Activated CD8-positive, alpha-beta memory T cell treated with anti-CD3 and anti-CD28 coated beads, Interleukin-2, amount 10 ng/mL, durations not matched to agents 7 days and 5 days (primary cell): ENCODE measurements at places on chromosomes 1 and 21. TPM values are rescaled to one million over a fixed set of nuclear protein-coding genes. Genes with fewer than 3 reads are reported as not detected.
A peak's percentile ranks its signal among the peaks of the same experiment; 100 is the strongest.

GRCh38 chr1:46556822-46557221, 5.4 kb upstream of the KNCN start:
- DNase-seq, result no peak
- H3K4me1 ChIP-seq, result peaks cover 3% of the 10 kb centered on the region
- H3K27ac ChIP-seq, result no peak overlapping the region
- H3K36me3 ChIP-seq, result peaks cover 6% of the 10 kb centered on the region
- H3K4me3 ChIP-seq, result no peak overlapping the region

The SLC6A9 gene
- 5.3 TPM for total RNA-seq

DNA sequence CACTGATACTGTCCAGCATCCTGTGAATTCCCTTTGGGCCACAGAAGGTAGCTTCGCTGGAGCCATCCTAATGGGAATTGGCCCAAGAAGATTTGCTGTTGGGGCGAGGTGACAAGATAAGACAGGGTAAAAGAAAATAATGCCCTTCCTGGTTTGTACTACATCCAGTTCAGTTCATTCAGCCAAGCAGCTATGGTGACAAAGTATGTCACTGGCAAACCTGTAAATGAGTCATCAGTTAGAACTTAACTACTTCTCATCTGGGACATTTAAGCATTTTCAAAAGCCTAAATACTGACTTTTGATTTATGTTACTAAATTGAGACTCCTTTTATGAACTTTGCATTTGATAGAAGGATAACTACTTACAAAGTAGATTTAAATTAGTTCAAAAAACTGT, 54.2 kb downstream of the WDR64 start:
- peaks cover 2% of the 10 kb centered on the region for H3K36me3 ChIP-seq
- no peaks in the 10 kb centered on the region for H3K27me3 ChIP-seq

GRCh38 chr1:1946540-1946939, 27.5 kb upstream of the TMEM52 start:
- peaks cover 2% of the 10 kb centered on the region for H3K4me1 ChIP-seq
- H3K36me3 ChIP-seq, result no peaks in the 10 kb centered on the region
- no peak overlapping the region for H3K27ac ChIP-seq
- no peak for DNase-seq
- H3K27me3 ChIP-seq, result no peaks in the 10 kb centered on the region
- H3K4me3 ChIP-seq, result no peak overlapping the region

The HSPA13 gene
- 20.8 TPM for total RNA-seq

The CD34 gene
- total RNA-seq, result 0.06 TPM

The SPRR2G gene
- total RNA-seq, result not detected

The CD58 gene
- 56.9 TPM for total RNA-seq

The OR2L3 gene
- not detected for total RNA-seq

DNA sequence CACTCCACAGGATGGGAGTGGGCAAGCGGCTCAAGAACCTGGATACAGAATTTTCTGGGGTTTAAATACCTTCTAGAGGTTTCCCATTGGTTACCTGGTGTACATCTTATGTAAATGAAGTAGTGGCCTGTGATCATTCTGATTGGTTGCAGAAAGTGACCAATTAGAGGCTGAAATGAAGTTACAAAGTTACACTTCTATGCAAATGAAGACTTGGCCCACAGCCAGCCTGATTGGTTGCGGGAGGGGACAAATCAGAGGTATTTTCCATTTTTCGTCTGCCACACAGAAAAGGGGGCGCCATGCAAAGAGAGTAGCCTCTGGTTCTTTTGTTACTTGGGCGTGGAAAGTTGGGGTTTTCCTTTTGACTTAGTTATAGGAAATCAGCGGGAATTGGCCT, 8.9 kb downstream of the KCNAB2 start:
- H3K4me3 ChIP-seq, result no peak overlapping the region
- no peak for DNase-seq
- H3K4me1 ChIP-seq, result no peaks in the 10 kb centered on the region
- no peak overlapping the region for H3K27ac ChIP-seq
- no peaks in the 10 kb centered on the region for H3K27me3 ChIP-seq
- peaks cover 37% of the 10 kb centered on the region for H3K36me3 ChIP-seq

DNA sequence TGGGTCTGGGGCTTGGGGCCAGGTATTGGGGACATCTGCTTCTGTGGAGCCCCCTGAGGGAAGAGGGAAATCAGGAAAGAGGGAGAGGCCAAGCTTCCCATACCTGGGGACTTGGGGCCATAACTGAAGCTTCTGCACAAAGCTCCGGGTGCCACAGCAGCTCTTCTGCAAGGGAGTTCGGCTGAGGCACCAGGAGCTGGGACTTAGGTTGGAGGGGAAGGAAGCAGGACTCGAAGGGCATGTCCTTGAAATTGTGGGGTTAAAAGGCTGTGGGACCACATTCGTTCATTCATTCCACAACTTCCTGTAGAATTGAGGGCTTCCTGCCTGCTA, 1.7 kb upstream of the EPS8L3 start:
- DNase-seq, result no peak
- no peaks in the 10 kb centered on the region for H3K27me3 ChIP-seq
- no peak overlapping the region for H3K27ac ChIP-seq
- H3K4me1 ChIP-seq, result no peaks in the 10 kb centered on the region
- no peaks in the 10 kb centered on the region for H3K36me3 ChIP-seq
- no peak overlapping the region for H3K4me3 ChIP-seq

- H3K36me3 ChIP-seq, result no peaks in the 10 kb centered on the region
- no peak for DNase-seq
- H3K4me1 ChIP-seq, result peaks cover 15% of the 10 kb centered on the region
- no peak overlapping the region for H3K27ac ChIP-seq
- no peaks in the 10 kb centered on the region for H3K27me3 ChIP-seq
These were observed 21.6 kb downstream of the RIT1 start for GRCh38 chr1:155889566-155889965.

The AGT gene
- total RNA-seq, result not detected

The ANXA9 gene
- total RNA-seq, result 0.23 TPM

The PACC1 gene
- 13.0 TPM for total RNA-seq

GRCh38 chr1:177270863-177271262, 100.1 kb downstream of the BRINP2 start:
- H3K27ac ChIP-seq, result no peak overlapping the region
- no peaks in the 10 kb centered on the region for H3K4me1 ChIP-seq
- DNase-seq, result no peak
- H3K36me3 ChIP-seq, result peaks cover 1% of the 10 kb centered on the region
- H3K4me3 ChIP-seq, result no peak overlapping the region
- H3K27me3 ChIP-seq, result no peaks in the 10 kb centered on the region

DNA sequence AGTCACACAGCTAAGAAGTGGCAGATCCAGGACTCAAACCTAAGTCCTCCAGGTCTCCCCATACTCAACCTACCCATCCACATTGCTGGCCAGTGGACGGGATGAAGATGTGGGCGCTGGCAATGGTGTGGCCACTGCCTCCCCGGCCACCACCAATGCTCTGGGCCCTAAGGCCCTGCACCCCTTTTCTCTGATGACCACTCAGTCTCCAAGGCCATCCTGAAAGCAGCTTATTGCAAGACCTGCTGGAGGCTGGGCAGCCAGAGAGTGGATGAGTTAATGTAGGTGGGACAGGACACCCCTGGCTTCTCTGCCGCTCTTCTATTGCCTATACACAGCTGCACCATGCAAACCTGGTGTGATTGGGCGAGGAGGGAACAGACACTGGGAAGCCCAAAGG, 178.7 kb downstream of the HIVEP3 start:
- DNase-seq, result no peak
- peak overlapping the region; percentile 83 for H3K27ac ChIP-seq
- no peaks in the 10 kb centered on the region for H3K27me3 ChIP-seq
- H3K4me3 ChIP-seq, result no peak overlapping the region
- no peaks in the 10 kb centered on the region for H3K36me3 ChIP-seq
- peaks cover 51% of the 10 kb centered on the region for H3K4me1 ChIP-seq

DNA sequence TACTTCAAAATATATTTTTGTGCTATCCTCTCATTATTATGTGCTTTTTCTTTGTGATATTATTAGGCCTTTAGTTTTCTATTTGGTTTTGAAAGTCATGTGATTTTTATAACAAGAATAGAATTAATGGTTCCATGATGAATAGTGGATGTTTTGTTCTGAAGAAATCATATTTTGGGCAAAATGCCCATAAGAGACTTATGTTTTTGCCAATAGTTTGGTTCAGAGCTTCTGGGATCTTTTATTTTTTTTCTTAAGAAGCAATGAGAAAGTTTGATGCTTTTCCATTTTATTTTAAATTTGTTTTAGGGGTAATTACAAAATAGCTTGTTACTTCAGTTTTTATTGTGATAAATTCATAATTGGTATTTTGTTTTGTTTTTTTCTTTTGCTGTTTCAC, 49.8 kb downstream of the LYPLAL1 start:
- no peaks in the 10 kb centered on the region for H3K4me1 ChIP-seq
- peaks cover 5% of the 10 kb centered on the region for H3K36me3 ChIP-seq
- H3K4me3 ChIP-seq, result no peak overlapping the region
- no peak overlapping the region for H3K27ac ChIP-seq

GRCh38 chr1:218362418-218363076, 17.4 kb downstream of the TGFB2 start:
- H3K27me3 ChIP-seq, result peaks cover 27% of the 10 kb centered on the region
- no peaks in the 10 kb centered on the region for H3K4me1 ChIP-seq
- no peak overlapping the region for H3K27ac ChIP-seq
- DNase-seq, result no peak

DNA sequence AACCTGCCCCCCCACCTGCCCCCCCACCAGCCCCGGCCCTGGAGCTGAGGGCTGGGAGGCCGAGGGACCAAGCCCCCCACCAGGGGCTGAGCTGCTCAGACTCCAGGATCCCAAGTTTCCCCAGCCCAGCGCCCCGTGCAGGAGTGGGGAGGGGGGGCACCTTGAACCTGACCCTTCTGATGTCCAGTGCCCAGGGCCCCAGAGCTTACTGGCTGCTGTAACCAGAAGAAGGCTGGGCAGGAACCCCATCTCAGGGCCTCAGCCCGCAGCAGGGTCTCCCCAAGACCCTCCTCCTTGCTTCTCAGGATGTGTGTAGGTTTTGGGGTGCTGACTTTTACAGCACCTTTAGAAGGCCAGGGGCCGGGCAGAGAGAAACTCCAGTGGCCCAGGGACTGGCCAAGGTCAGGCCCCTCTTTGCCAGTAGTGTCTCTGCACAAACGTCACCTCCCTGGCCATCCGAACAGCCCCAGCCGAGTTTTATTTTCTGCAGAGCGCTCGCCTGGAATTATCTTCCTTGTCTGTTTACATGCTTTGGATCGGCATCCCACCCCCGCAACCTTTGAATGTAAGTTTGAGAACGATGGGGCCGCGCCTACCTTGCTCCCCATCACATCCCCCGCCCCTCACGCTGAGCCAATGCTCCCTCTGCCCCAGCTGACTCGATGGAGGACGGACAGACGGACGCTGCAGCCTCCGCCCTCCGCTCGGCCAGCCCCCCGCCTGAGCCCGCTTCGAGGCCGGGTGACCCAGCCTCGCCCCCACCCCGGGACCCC, 70.1 kb upstream of the CASZ1 start:
- DNase-seq, result no peak
- peaks cover 72% of the 10 kb centered on the region for H3K27me3 ChIP-seq
- H3K27ac ChIP-seq, result no peak overlapping the region
- H3K36me3 ChIP-seq, result no peaks in the 10 kb centered on the region
- peak overlapping the region; percentile 43 for H3K4me3 ChIP-seq

DNA sequence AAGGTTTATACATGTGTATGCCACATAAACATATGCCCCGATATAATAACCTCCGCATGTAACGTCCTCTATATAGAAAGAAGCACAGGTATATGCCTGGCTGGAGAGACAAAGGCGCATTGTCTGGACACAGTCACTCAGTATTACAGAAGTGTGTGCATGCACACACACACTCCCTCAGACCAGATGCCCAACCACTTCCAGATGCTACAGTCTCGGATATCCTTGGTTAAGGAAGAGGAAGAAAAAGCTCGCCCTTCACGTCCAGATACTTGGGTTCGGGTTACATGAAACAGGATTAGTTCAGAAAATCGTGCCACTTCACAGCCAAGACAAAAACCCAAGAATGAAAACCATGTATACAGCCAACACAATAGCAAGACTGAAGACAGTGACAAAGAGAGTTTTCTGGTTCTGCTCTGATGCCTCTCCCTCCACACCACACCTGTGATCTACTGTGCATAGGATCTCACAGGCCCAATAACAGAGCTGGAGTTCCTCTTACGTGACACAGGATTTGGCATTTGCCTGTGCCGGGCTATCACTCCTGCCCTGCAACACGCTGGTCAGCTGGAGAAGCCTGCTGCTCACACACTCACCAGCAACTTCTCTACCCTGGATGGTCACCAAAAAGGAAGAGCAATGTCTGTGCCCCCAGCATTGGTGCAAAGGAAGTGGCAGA, 75.0 kb downstream of the SSBP3 start:
- no peaks in the 10 kb centered on the region for H3K27me3 ChIP-seq
- DNase-seq, result no peak
- H3K4me1 ChIP-seq, result peaks cover 5% of the 10 kb centered on the region
- no peak overlapping the region for H3K4me3 ChIP-seq
- no peak overlapping the region for H3K27ac ChIP-seq
- peaks cover 2% of the 10 kb centered on the region for H3K36me3 ChIP-seq

DNA sequence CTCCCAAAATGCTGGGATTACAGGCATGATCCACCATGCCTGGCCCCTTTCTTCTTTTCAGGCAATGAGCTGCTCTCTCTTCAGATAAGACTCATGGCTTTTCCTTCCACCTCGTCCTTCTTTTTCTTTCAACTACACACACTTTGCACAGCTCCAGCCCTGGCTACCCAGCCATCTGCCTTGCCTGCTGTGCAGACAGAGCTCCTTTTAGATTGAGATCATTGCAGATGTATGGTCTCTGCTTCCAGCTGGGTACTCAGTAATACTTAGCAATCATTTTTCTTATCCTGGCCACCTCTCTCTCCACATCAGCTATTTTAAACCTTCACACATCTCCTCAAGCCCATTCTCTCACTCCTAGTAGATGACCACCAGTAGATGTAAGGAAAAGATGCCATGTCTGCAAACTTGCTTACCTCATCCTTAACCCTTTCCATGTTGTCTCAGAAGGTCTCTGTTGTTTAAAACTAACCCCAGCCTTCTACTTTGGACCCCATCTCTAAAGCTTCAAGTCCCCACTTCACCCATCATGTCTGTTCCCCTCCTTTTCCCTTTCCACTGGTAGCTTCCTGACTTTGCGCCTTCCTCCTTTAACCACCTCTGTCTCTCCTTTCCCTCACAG, 7.3 kb downstream of the RAB4A start:
- no peak overlapping the region for H3K4me3 ChIP-seq
- DNase-seq, result no peak
- no peaks in the 10 kb centered on the region for H3K27me3 ChIP-seq
- no peak overlapping the region for H3K27ac ChIP-seq

The HMGCS2 gene
- not detected for total RNA-seq

DNA sequence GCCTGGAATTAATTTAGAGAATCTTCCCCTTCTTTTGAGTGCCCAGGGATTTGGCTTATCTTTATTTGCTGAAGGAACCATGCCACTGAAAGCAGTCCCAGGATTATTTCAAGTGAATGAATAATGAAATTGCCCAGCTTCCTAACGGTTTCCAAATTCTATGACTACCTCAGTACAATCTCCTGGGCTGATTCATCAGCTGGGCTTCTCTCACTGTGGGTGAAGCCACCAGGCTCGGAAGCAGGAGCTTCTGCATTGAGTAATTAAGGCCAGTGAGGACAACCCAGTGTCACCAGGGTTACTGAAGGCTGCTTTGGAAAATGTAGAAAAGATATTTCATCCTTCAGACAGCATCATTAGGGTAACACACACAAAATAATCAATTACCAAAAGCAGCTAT, 169.8 kb downstream of the DAB1 start:
- DNase-seq, result no peak
- H3K36me3 ChIP-seq, result no peaks in the 10 kb centered on the region
- no peak overlapping the region for H3K4me3 ChIP-seq
- H3K27me3 ChIP-seq, result no peaks in the 10 kb centered on the region

The CDA gene
- total RNA-seq, result not detected

The DNAI4 gene
- 3.7 TPM for total RNA-seq
